Stimulated activated naive CD8-positive, alpha-beta T cell treated with anti-CD3 and anti-CD28 coated beads, Interleukin-15, Interleukin-2, amounts not matched to agents 100 U/mL and 50 U/mL, for 24 hours (primary cell): ENCODE measurements at places on chromosomes 1 and 21.

- no peak for DNase-seq
Measured at GRCh38 chr21:29185172-29185571, 54.7 kb downstream of the MAP3K7CL start.

GRCh38 chr1:26043765-26044164 is 2.2 kb downstream of the SLC30A2 start:
- DNase-seq: no peak

DNA sequence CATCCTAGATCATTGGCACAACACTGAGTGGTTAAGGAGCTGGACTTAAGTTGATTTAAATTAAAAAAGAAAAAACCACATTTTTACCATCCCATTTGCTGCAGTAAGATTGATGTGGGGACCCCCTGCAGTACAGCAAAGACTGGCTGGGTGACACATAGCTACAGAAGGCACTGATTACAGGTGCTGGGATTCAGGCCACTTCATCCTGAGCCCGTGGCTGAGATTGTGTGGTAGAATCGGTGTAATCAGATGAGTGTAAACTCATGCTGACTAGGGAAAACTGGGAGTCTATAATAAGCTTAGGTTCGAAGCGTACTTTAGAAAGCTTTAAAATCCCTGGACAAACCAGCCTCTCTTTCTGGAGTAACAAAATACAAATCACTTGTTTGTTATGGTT is 70.1 kb downstream of the SLC25A24 start:
- no peak for DNase-seq

DNA sequence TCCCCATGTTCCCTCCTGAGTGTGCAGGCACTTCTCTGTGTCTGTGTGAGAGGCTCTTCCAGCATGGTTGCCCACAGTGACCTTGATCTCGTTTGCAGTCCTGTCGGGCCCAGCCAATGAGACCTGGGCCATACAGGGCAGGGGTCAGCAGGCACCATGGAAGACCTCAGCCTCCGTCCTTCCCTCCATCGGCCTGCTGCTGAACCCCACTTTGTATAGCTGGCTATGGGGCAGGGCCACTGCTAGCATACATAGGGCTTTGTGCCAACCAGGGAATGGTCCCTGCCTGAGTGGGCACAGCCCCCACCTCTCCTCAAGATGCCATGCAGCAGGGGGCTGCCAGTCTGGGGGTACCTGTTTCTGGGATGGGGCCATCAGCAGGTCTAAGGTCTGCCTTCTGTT is 3.8 kb downstream of the C1orf35 start:
- DNase-seq: peak; percentile 4

GRCh38 chr21:16509476-16509875 is 779.7 kb downstream of the USP25 start:
- no peak for DNase-seq

DNA sequence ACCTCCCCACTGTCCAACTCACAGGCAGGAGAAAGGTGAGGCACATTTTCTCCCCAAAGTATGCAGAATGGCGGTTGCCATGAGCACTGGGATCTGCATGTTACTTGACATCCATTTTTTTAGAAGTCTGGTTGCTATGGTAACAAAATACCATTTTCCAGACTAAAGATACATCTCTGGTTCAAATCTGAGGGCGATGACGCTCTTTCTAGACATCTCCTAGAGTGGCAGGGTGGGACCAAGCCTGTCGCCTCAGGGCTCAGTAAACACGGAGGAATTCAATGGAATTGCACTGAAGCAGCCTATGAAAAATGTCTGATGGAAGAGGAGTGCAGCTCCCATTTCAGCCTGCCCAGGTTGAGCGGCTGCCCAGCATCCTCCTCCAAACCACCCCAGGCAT is 21.5 kb upstream of the FAM43B start:
- no peak for DNase-seq

DNA sequence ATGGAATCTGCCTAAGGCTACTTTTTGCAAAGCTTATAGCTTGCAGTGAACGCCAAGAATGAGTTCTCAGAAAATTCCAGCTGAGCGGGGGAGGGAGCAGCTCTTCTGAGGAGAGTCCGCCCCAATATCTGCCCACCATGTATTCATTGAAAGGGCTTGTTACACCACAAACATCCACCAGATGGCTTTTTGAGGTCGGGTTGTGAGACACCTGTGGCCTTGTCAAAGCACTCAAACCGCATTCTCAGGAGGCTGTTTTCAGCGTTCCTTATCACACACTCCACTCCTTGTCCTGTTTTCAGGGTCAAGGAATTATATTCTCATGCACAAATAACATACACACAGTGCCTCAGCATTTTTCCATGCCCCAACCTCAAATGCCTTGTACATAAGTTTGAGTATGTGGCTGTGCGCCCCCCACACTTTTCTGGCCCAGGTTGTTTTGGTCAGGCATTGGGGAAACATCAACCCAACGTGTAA is 3.9 kb upstream of the C4BPB start:
- DNase-seq: peak; percentile 57

- DNase-seq: no peak
Measured at GRCh38 chr1:184407816-184408510, 21.1 kb downstream of the C1orf21 start.

DNA sequence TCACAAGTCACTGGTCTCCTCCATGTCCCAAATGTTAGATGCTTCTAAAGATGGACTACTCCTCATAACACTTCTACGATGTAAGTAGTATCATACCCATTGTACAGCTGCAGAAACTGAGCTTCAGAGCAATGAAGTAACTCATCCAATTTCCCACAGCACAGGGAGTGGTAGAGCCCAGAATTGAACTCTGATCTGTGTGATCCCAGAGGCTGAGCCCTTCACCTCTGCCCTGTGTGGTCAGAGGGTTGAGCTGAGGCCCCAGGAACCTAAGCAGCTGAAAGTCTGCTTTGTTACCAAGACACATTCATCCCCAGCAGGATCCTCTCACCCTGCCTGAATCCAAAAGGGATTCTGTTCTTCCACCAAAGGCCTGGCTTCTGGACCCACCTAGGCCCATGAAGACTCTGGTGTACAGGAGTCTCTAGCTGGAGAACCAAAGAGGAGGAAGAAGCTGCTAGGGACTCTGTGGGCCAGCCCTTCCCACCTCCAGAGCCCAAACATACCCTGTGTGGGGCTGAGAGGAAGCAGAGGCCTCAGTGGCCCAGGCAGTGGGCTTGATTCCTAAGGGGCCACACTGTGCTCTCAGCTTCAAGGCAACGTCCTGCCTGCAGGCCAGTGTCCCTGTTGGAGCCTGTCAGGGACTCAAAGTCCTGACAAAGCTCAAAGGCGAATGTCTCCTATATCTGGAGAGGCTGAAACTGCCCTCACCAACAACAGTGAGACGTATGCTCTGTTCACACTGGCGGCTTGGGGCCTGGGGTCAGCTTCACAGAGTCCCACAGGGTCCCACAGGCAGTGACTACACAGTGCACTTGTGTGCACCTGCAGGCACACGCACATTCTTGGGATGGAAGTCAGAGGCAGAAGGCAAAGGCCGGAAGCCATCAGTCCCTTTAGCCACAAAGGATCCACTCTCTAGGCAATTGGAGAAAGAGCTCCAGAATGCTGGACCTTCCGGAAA is 40.4 kb upstream of the SLC30A1 start:
- no peak for DNase-seq

DNA sequence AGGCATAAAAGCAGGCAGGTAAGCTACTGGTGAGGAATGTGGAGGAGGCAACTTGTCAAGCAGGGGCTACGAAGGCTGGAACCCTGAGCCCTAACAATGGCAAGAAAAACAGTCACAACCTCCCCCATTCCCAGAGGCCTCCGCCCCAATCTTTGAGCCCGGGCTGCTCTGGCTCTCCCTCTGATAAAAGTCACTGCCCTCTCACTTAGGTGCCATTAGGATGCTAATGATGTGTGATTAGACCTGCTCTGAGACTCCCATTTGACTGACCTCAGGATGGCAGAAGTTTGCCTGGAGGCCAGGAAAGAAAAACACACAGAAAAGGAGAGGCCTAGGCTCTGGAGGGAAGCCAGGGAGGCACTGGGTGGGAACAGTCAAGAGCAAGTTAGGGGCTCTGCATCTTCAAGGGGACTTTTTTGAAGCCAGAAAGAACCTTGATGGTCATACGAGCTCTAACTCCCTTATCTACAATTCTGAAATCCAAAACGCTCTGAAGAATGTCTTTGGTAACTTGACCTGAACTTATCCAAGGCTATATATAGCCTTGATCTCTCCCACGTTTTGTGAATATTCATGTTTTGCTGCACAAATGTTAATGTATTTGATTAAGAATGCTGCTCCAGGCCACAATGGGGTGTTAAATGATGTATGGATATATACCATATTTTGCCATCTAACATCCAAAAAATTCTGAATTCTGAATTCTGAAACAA is 98.9 kb downstream of the TRABD2B start:
- no peak for DNase-seq

GRCh38 chr1:225819346-225820192 is 9.6 kb downstream of the EPHX1 start:
- no peak for DNase-seq

DNA sequence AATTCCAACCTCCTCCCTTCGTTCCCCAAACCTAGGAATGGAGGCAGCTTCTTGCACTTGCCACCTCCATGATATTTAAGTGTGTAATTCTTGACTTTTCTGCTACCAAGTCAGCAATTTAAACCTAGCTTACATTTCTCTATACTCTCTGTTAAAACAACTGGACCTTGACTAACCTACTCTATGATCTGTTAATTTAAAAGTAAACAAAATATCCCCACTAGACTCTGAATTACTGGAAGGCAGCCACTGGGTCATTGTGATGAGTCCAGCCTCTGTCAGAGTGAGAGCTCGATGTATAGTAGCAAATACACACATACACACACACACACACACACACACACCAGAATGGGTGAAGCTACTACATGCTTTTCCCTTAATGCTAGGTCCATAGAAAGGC is 40.0 kb upstream of the DHCR24 start:
- no peak for DNase-seq

- DNase-seq: peak; percentile 42
Measured at GRCh38 chr1:210726621-210727020, 397.9 kb downstream of the HHAT start.

DNA sequence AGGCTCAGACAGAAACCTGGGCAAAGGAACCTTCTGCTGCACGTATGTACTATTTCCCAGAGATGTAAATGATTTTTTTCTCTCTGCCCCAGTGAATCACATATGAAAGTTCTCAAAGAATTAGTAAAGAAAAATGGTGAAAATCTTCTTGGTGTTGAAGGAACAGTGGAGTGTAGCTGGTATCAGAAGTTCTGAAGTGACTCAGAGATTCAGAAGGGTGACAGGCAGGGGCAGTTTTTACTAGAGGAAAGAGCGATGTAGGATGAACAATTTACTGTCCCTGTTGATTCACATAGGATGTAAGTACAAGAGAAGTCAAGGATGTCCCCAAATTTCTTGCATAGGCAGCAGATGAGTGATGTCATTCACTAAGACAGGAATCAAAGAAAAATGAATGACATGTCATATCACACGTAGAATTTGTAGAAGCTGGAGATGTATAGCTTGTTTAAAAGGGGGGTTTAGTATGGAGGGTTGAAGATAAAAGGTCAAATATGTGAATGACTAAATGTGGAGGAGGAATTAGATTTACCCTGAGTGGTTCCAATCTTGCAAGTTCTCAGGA is 26.4 kb downstream of the WLS start:
- DNase-seq: no peak

GRCh38 chr1:219042769-219043168 is 130.9 kb upstream of the LYPLAL1 start:
- no peak for DNase-seq
